Fibroblast of skin of right biceps (primary cell): ENCODE measurements at places on chromosomes 11 and 22.

DNA sequence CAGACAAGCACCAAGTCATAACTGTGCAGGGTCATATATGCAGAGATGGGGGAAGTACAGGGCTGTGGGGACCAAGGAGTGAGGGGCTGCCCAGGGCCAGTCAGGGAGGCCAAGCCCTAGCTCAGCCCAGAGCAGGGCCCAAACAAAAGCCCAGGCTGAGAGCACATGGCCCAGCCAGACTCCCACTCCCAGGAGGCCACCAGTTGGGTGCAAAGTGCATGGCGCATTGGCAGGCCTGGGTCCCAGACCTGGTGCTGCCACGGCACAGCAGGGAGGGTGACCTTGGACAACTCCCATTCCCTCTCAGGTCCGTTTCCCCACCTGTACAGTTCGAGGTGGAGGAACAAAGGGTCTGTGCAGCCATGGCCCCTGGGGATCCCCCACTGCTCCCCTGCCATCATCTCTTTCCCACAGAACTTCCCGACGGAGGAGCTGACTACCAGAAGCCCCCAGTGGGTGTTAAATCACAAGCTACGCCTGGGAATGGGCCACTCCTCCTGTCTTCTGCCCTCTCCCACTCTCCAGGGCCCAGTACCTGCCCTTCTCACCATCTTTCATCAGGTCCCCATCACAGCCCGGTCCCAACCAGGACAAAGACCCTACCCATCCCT is 608 bp downstream of the NIPSNAP1 start:
- DNase-seq: no peak

DNA sequence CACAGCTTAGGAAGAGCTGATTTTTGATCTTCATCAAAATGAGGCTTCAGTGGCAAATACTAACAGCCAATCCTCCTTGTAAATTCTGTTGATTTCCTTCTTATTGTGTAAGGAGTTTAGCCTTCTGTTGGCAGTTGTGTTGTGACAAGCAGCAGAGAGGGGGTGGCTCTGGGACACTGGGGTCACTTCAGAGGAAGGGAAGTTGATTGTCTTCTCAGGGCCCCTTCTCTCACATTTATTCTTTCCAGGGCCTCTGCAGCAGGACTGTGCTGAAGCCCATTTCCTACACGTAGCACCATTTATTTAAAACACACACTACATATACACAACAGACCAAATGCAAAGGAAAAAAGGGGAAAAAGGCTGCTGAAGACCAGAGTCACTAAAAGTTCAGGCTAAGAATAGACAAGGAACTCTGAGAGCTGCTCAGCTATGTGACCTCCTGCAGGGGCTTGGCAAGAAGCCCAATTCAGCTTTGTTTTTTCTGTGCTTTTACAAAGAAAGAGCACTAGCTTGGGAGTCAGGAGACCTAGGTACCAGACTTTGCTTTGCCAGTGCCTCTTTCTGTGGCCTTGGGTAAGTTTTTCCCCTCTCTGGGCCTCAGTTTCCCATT is 28.3 kb upstream of the UPB1 start:
- DNase-seq: peak; percentile 89

- no peak for DNase-seq
Measured at GRCh38 chr11:78642979-78643675, 68.5 kb upstream of the NARS2 start.

DNA sequence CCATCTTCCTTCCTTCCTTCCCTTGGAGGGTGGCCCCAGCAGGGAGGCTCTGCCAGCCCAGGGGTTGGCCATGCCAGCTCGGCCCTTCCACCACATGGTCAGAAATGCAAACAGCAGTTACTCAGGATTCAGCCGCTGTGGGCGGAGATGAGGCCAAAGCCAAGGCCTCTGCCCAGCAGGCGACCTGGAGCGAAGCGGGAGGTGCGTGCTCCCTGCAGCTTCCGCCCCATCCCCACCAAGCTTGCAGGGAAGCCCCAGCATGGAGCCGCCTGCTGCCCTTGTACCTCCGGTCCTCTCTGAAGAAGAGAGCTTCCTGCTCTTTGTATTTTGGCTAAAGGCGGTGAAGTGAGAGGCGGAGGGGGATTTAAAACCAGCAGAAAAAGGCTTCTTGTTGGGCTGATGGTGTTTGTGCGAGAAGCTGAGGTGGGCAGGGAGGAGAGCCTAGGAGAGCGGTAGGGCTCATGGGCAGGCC is 50.4 kb downstream of the ANO1 start:
- peak; percentile 31 for DNase-seq

- DNase-seq: no peak
Measured at GRCh38 chr11:14914536-14914935, 22.5 kb upstream of the CYP2R1 start.

DNA sequence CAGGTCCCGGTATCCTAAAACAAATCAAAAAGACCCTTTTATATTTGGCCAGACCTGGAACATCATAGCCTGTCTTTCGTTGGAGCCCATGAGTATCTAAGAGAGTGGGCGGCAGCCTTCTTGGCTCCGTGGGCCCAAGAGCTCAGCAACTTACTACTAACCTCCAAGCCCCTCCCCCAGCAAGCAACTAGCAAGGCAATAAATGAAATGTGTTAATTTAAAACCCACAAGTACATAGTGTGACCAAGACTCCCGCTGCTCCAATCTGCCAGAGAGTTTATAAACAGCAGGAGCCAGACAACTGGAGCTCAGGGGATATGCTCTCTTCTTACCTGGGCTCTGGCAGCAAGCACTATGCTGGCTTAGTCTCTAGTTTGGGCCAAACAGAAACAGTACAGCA is 40.8 kb upstream of the CYP2D6 start:
- DNase-seq: no peak

DNA sequence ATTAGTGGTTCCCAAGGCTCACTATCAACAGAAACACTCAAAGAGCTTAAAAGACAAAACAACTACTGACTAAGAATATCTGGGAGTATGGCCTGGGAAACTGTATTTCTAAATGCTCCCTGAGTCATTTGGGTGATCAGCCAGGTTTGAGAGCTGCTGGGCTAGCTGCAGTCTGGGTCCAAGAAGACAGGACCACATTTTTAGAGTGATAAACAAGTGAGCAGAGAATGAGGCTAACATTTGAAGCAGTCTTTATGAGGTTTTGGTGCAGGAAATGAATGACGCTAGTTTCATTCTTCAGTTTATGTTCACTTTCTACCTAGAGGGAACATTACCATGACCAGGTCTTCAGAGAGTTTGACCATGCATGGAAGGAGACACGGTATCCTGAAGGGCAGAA is 97.7 kb downstream of the TEAD1 start:
- DNase-seq: no peak

GRCh38 chr11:31326470-31327148 is 42.9 kb downstream of the DCDC1 start:
- no peak for DNase-seq

GRCh38 chr11:19627566-19627965 is 85.1 kb upstream of the NAV2 start:
- DNase-seq: no peak
